ENCODE measurements at places on chromosomes 16 and 17.

DNA sequence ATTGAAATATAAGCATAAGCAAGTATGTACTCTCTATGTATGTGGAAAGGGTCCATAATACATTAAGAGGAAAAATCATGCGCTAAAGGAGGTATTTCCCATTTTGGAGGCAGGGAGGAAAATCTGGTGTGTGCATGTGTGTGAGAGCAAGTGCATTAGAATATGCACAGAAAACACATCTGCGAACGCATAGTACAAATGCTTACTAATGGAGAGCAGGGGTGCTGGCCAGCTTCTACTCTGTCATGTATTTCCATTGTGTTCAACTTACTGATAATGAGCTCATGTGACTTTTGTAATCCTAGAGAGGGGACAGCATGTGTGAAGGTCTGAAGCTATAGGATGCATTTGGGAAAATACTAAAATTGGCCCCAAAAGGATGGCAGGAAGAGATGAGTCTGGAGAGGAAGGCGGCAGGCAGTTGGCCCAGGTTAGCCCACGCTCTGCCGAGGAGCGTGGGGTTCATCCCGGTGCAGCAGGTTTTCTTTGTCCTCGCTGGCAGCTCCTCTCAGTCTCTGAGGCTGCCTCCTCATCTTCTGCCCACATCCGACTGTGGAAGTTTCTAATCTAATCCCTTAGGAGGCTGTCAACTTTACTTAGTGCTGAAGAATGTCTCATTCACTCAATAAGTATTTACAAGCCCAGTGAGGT is 17.8 kb upstream of the KSR1 start:
- no peak for DNase-seq

DNA sequence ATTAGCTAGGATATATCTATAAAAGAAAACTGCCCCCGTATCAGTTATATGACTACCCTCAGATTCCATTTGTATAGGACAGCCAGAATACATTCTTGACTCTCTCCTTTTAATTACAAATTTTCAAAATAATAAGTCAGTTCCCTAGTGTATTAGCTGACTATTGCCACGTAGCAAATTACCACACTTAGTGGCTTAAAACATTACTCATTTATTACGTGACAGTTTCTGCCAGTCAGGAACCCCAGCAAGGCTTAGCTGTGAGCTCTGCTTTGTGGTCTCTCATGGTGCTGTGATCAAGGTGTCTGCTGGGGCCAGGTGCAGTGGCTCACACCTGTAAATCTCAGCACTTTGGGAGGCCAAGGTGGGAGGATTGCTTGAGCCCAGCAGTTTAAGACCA is 13.9 kb upstream of the SCNN1B start:
- DNase-seq = no peak

DNA sequence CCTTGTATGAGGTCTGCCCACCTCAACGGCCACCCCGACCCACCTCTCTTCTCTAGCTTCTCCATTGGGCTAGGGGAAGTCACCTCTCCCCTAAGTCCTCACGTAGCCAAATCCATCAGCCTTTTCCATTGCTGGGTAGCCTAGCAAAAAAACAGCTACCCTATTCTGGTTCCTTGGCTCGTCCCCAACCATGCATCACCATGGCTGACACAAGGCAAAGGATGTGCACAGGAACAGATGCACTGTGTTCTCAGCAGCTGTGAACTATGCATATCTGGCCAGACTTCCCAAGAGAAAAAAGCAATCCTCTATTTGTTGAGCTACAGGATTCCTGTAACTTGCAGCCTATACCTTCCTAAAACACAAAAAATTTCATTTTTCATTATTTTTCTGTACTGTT is 22.0 kb upstream of the FLCN start:
- DNase-seq = no peak

DNA sequence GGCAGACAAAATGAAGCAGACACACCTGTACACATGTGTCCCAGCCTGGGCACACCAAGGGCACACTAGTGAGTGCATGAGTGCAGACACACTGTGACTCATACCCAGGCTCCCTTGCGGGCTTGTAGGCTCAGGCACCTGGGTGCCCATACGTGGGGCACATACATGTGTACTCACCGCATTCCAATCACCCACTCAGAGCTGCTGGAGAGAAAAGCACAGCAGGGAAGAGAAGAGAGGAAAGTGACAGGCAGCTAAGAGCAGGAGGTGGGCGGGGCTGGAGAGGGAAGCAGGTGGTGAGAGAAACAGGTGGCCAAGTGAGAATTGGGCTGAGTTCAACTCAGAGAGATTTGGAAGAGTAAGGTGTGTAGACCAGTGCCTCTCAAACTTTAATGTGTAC is 54.0 kb downstream of the TMEM132E start:
- DNase-seq = peak; percentile 87

- no peak for DNase-seq
Observed at GRCh38 chr16:27486344-27486743, 63.4 kb downstream of the GTF3C1 start.

GRCh38 chr17:12974005-12974531 is 43.8 kb downstream of the ELAC2 start:
- no peak for DNase-seq

DNA sequence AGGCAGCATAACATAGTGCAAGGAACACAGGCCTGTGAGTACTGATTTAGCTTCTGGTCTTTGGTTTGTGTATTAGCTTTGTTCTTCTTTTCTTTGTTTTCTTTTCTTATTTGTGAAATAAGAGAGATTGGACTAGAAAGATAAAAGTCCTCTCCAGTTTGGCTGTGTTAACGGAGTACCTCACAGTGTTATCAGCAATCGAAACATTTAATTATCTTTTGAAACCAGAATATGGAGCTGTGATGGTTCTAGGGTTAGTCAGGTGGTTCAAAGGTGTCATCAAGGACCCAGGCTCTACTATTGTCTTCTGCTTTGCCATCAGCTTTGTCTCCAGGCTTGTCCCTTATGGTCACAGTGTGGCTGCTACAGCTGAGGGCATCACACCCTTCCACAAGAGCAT is 25.6 kb downstream of the ADORA2B start:
- DNase-seq = no peak

DNA sequence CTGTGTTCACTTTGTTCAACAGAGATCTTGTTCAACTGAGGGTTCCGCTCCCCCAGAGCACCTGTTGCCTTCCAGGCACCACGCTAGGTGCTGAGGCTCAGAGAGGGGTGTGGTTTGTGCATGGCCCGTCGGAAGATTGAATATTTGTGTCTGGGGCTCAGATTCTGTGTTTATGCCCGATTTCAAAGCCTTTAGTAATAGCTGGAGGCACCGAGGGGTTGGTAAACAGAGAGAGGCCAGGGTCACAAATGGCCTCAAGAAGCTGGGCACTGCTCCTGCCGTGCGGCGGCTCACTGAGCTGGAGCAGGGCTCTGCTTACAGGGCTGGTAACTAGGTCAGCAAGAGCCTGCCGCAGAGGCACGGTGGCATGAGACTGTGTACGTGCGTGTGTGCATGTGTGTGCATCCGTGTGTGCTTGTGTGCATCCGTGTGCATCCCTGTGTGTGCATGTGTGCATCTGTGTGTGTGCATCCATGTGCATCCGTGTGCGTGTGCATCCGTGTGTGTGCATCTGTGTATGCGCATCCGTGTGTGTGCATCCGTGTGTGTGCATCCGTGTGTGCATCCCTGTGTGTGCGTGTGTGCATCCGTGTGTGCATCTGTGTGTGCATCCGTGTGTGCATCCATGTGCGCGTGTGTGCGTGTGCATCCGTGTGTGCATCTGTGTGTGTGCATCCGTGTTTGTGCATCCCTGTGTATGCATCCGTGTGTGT is 5.4 kb downstream of the ITGAE start:
- no peak for DNase-seq

DNA sequence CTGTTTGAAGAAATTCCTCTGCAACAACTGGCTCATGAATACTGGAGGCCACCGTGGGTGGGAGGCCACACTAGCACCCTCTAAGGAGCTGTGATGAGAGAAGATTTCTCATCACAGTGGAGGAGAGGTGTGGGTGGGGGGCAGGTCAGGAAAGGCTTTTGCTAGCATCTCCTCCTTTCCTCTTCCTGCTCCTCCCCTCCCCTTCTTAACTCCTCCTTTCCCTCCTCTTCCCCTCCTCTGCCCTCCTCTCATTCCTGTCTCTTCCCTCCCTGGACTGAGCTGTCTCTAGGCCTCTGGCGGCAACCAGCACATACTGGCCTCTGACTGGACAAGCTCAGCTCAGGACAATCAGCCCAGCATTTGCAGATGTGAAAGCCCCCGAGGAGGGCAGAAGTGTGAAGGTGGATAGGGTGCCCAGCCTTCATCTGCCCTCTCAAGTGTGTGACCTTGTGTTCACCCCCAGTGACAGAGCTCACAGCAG is 19.0 kb upstream of the LHX1 start:
- no peak for DNase-seq

DNA sequence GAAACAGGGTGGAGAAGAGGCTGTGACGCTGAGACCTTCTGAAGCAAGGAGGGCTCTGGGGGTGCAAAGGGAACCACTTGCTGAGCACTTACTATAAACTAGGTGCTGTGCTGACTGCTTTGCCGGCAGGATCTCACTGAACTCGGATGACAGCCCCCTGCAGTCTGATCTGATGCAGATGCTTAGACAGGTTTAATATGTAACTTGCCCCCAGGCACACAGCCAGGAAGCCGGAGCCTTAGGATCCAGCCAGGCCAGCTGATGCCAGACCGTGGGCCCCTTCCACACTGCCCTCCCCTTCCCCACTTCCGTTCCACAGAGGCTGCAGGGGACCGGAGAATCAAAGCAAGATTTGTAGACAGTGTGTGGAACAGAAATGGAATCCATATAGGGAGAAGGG is 23.1 kb downstream of the SPACA3 start:
- no peak for DNase-seq
